ENCODE measurements at places on chromosomes 1 and 21. TPM values are rescaled to one million over a fixed set of nuclear protein-coding genes. Genes with fewer than 3 reads are reported as not detected.

- no peak overlapping the region for H3K27ac ChIP-seq
- no peaks in the 10 kb centered on the region for H3K4me1 ChIP-seq
- no peak for ATAC-seq
- H3K4me3 ChIP-seq: no peak overlapping the region
- no peaks in the 10 kb centered on the region for H3K27me3 ChIP-seq
Measured at GRCh38 chr1:5953386-5953785, 38.8 kb downstream of the NPHP4 start.

DNA sequence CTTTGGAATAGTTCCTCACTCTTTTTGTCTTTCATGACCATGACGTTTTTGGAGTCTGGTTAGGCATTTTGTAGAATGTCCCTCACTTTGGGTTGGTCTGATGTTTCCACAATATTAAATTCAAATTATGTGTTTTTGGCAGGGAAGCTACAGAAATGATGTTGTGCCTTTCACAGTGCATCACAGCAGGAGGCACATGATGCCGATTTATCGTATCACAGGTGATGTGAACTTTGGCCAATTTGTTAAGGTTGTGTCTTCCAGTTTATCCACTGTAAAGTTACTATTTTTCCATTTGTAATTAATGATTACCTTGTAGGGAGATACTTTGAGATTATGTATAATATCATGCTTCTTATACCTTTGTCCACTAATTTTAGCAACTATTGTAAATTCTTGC lies 114.3 kb downstream of the FGGY start:
- no peak overlapping the region for H3K27ac ChIP-seq
- no peaks in the 10 kb centered on the region for H3K36me3 ChIP-seq
- no peak overlapping the region for H3K4me3 ChIP-seq

DNA sequence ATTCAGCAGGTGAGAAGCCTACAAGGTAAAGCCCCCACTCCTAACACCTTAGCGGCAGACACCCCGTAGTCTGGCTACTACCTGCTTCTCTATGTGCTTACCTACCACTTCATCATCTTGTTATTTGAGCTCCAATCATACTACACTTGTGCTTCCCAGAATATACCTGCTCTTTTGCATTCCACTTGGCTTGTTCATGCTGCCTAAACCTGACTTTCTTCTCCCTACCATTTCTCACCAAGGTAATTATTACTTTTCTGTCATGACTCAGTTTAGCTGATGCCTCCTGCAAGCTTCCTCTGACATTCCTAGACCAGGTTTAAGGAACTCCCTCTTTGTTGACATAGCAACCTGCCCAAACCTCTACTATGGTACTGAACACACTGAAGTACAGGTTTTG lies 495.6 kb upstream of the C1orf87 start:
- H3K4me1 ChIP-seq: no peaks in the 10 kb centered on the region
- H3K27me3 ChIP-seq: no peaks in the 10 kb centered on the region
- H3K27ac ChIP-seq: no peak overlapping the region
- H3K36me3 ChIP-seq: no peaks in the 10 kb centered on the region
- no peak for ATAC-seq
- H3K4me3 ChIP-seq: no peak overlapping the region

DNA sequence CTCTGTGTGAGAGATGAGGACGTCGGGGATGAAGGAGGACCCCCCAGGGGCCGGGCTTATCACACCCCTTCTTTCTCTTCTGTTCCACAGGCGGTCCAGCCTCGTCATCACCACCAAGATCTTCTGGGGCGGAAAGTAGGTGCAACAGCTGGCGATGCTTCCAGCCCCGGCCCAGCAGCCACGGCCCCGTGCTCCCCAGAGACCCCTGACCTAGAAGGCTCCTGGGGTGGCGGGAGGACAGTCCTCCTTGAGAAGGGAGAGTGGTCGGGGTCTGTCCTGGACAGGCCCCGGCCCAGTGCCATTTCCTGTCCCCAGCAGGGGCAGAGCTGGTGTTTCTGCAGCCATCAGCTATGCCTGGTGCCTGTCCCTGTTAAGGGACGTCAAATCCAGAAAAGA lies 41.7 kb downstream of the KCNAB2 start:
- H3K36me3 ChIP-seq: peaks cover 9% of the 10 kb centered on the region
- H3K27ac ChIP-seq: no peak overlapping the region
- no peak overlapping the region for H3K4me3 ChIP-seq
- ATAC-seq: no peak
- peaks cover 18% of the 10 kb centered on the region for H3K4me1 ChIP-seq

The C1orf185 gene
- not detected for total RNA-seq

GRCh38 chr1:175888996-175889395 lies 145.6 kb upstream of the TNR start:
- H3K27me3 ChIP-seq: no peaks in the 10 kb centered on the region
- no peaks in the 10 kb centered on the region for H3K4me1 ChIP-seq
- H3K36me3 ChIP-seq: no peaks in the 10 kb centered on the region
- no peak overlapping the region for H3K27ac ChIP-seq
- ATAC-seq: no peak

The AMY2A gene
- not detected for total RNA-seq

GRCh38 chr1:228830954-228831481 lies 95.7 kb downstream of the RHOU start:
- H3K27me3 ChIP-seq: no peaks in the 10 kb centered on the region
- H3K4me1 ChIP-seq: no peaks in the 10 kb centered on the region
- H3K4me3 ChIP-seq: no peak overlapping the region
- no peak for ATAC-seq
- H3K36me3 ChIP-seq: no peaks in the 10 kb centered on the region

DNA sequence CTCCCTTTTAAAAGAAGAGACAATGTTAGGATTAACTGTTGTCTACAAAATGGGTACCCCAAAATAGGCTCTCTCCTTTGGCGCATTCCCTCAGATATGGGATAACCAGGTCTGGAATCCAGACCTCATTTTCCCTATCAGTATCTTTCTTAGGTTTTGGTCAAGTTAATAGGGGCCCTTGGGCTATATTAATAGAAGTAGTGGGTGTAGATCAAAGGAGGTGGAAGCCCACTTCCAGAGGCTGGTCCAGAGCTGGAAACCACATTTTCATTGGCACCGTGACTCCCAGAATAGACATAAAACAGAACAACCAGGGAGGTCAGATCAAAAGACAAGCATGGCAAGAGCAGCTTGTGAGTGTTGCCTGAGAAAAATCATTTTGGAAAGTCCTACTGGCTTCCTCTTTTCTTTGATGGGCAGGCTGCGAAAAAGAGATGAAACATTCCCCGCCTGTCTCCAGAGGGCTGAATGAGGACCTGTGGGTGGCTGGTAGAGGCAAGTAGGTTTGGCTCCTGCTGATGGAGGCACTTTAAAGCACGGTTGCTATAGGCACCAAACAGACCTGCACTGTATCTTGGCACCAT lies 25.8 kb upstream of the KIF21B start:
- no peak for ATAC-seq
- H3K27me3 ChIP-seq: no peaks in the 10 kb centered on the region
- no peak overlapping the region for H3K4me3 ChIP-seq
- H3K27ac ChIP-seq: no peak overlapping the region

The VHLL gene
- total RNA-seq: not detected

The CDC20 gene
- 0.69 TPM for total RNA-seq

DNA sequence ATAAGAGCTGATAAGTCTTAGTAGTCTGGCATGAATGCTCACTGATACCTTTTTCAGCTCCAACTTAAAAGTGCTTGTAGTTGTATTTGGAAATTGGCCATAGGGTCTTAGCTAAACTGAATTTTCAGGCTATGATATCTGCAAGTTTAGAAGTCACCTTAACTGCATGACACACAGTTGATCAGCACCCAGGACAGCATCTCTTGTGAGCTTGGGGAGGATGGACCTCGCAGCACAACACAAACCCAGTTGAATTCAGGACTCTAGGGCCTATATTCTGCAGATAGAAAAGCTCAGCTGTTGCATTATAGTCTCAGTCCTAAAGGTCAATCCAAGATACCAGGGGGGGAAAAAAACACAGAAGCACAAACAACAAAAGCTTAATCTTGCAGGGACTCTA lies 394.3 kb downstream of the KCNH1 start:
- ATAC-seq: no peak
- no peaks in the 10 kb centered on the region for H3K27me3 ChIP-seq
- H3K4me3 ChIP-seq: no peak overlapping the region
- no peak overlapping the region for H3K27ac ChIP-seq
- H3K4me1 ChIP-seq: no peaks in the 10 kb centered on the region

DNA sequence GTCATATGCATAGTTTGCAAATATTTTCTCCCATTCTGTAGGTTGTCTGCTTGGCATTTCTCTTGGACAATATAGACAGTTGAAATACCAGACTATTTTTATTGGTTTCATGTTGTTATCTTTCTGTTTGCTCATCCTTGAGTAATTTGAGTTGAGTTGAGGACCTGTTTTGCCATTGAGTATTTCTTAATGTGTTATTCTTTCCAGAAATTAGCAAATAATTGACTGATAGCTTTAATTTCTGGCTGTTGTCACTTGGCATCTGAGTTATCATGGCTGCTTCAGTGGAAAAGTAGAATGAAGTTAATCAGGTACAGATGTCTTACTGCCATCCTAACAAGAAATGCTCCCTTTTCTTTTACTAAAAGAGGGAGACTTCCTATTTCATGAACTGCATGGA lies 264.8 kb upstream of the DUSP10 start:
- ATAC-seq: no peak
- no peaks in the 10 kb centered on the region for H3K36me3 ChIP-seq
- no peaks in the 10 kb centered on the region for H3K4me1 ChIP-seq
- no peaks in the 10 kb centered on the region for H3K27me3 ChIP-seq

DNA sequence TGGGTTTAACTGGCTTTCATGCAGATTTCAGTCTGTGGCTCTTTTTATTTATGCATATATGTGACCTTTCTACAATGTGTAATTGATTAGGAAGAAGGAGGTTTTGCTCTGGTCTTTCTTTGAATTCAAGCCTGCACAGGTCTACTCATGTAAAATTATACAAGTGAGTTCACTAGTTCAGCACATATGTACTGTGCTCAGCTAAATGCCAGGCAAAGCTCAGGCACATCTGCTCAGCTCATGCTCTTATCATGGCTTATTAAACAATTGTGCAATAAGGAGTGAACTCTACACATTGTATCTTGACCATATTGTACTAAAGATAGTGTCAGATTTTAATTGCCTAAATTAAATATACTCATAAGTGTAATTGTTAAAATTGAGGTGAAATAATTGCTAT lies 378.4 kb downstream of the ADGRL2 start:
- no peaks in the 10 kb centered on the region for H3K36me3 ChIP-seq
- H3K4me3 ChIP-seq: no peak overlapping the region
- no peak for ATAC-seq
- no peak overlapping the region for H3K27ac ChIP-seq
- no peaks in the 10 kb centered on the region for H3K27me3 ChIP-seq
- H3K4me1 ChIP-seq: no peaks in the 10 kb centered on the region

DNA sequence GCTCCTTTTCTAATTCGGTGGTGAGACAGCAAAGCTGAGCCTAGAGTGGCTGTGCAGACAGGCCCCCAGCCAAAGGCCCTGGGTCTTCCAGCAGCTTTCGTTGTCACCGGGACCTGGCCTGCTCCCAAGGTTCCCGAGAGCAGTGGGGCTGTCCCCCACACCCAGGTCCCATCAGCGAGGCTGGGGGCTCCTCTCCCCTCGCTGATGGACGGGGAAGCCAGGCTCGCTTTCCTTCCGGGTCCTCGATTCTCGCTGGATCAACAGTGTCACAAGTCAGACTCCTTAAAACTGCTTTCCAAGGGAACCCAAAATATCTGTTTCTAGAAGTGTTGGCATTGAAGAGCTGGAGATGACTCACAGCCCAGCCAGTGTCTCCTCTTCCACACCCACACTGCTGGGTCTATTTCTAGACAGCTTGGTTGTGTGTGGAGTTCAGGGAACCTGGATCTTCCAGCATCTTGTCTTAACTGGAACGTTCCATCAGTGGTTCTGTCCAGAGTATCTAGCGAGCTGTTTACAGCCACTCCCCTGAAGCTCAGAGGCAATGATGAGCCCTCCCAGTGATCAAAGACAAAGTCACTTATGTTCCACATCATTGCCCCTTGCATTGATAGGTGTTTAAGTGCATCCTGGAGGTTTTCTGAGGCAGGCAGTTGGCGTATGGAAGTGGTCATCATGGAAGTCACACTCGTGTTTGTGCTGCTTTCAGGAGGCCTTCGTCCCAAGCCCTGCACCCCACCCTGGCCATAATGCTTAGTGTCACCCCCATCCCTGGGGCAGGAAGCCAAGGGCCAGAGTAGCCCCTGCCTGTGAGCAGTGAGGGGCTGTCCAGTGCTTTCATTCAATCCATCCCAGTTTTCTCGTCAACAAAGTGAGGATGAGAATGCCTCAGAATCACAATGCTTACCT lies 35.2 kb downstream of the RRP1 start:
- H3K4me3 ChIP-seq: no peak overlapping the region
- no peak overlapping the region for H3K27ac ChIP-seq
- H3K4me1 ChIP-seq: no peaks in the 10 kb centered on the region

DNA sequence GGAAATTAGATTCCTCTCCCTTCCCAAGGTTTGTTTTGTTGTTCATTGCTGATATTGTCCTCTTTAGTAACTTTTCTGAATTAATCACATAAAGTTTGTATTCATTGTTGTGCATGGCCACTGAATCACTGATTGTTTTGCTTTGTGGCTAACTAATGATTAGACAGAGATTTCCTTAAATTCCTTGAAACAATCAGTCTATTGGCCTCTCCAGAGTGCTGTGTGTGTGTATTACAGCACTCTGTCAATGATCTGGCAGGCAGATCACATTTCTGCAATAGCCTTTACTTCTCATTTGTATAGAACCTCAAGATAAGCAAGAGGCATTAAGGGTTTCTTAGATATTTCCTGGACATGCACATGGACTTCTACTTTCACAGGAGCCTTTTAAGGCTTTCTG lies 78.6 kb downstream of the DUSP10 start:
- no peaks in the 10 kb centered on the region for H3K4me1 ChIP-seq
- no peak for ATAC-seq
- no peak overlapping the region for H3K27ac ChIP-seq
- H3K36me3 ChIP-seq: no peaks in the 10 kb centered on the region
- H3K4me3 ChIP-seq: no peak overlapping the region

The ACKR1 gene
- 48.3 TPM for total RNA-seq

The ITGB2 gene
- total RNA-seq: 64.3 TPM

The ETV3L gene
- total RNA-seq: not detected

GRCh38 chr1:200365897-200366426 lies 43.9 kb downstream of the ZNF281 start:
- H3K27ac ChIP-seq: no peak overlapping the region
- H3K36me3 ChIP-seq: no peaks in the 10 kb centered on the region
- H3K4me3 ChIP-seq: no peak overlapping the region
- no peaks in the 10 kb centered on the region for H3K4me1 ChIP-seq
- no peak for ATAC-seq
- H3K27me3 ChIP-seq: no peaks in the 10 kb centered on the region

The KRTAP10-6 gene
- not detected for total RNA-seq

The LGR6 gene
- total RNA-seq: 2.8 TPM

- H3K27ac ChIP-seq: no peak overlapping the region
- H3K4me1 ChIP-seq: no peaks in the 10 kb centered on the region
- no peaks in the 10 kb centered on the region for H3K36me3 ChIP-seq
- ATAC-seq: no peak
- no peak overlapping the region for H3K4me3 ChIP-seq
- peaks cover 58% of the 10 kb centered on the region for H3K27me3 ChIP-seq
Measured at GRCh38 chr21:36627242-36627641, 71.7 kb upstream of the SIM2 start.

All from gastroesophageal sphincter (tissue), 4 donors.